H7 (cell line): ENCODE measurements at places on chromosomes 3 and 15. TPM values are rescaled to one million over a fixed set of nuclear protein-coding genes. Genes with fewer than 3 reads are reported as not detected.

CPA3 gene
- not detected in 2 replicates for total RNA-seq

TUSC7 gene
- total RNA-seq, result not detected in 2 replicates

FEZF2 gene
- 0.14 TPM in 1 of 2 replicates, not detected in the other for total RNA-seq

ANKRD63 gene
- 0.22 and 0.45 TPM in 2 replicates for total RNA-seq

CATSPER2 gene
- 0.41 and 0.94 TPM in 2 replicates for total RNA-seq

GNAT1 gene
- not detected in 2 replicates for total RNA-seq

PRR23B gene
- not detected in 2 replicates for total RNA-seq

GHRL gene
- not detected in 2 replicates for total RNA-seq

DNA sequence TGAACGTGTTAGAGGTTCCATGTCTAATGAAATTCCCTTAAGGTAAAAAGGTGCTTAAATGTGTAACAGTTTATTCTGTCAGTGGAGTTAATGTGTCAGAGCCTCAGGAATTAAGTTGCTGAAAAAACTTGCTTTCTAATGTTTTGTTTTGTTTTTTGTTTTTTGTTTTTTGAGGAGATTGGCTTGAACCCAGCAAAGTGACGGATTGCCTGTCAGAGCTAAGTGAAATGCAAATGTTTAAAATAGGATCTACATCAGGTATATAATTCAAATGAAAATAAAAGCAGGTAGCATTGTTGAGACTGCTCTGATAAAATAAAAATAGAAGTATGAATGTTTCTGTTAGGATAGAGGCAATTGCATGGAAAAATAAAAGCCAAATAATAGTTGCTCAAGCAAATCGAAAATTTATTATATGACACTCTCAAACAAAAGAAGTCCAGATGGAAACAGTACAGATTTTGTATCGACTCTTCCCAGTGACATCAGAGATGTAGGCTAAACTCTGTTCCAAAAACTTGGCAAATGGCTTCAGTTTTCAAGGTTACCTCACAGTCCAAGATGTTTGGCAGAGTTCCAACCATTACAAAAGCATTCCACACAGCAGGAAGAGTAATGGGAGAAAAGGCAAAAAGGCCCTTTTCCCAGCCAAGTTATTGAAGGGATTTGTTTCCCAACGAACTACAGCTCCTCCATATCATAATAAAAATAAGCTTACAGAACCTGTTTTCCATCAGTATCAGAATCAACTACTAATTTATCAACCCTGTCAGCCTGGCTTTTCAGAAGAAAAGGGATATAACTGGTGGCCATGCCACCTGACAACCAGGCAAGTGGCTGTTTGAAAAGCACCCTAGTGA, 291.0 kb downstream of the TBL1XR1 start:
- DNase-seq, result no peak

GRCh38 chr3:136547293-136547692, 204.9 kb downstream of the STAG1 start:
- no peak for DNase-seq

- no peak for DNase-seq
Measured at GRCh38 chr3:191269289-191270085, 59.7 kb upstream of the CCDC50 start.

DNA sequence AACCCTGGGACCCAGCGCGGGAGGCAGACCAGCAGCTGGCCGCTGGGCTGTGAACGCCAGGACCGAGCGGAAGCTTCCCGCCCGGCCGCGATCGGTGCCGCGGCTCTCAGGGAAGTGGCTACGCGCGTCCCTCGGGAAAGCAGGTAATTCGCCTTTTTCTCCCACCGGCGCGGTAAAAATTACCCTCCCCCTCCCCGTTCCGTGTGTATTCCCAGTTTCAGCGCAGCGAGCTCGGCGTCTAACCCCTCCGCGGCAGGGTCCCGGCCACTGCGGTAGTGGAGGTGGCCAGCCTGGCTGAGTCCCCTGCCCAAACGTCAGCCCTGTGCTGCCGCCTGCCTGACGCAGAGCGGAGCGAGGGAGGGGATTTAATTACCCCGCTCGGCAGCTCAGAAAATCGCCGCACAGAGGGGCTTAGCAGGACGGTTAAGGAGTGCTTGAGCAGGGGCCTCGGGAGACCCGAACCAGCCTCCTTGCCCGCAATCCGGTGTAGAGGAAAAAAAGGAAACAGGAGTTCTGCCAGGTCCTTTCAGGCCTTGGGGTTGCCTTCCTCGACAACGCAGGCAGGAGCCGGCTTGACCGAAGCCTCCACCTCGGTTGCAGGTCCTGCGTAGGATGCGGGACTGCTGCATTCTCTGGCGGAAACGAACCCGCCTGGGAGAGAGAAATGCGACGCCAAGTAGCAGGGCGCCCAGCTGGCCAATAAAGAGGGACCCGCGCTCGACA, 2.9 kb downstream of the GATA2 start:
- peak; percentile 86 for DNase-seq

DNA sequence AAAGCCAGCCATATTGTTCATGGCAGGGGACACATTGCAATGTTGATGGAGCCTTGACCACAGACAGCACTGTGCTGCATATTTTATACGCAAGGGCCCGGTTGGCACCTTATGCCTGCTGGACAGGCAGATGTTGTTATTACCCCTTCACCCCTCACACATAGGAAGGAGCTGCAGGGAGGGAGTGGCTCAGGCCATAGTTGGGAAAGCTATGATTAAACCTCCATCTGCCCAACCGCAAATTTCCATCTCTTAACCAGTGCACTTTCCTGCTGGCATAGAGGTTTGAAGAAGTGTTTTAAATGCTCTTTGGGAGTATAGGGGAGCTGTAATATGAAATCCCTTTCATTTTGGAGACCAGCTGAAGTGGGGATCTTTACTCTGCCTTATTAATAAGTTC, 224.7 kb downstream of the CACNA2D3 start:
- DNase-seq, result no peak

DNA sequence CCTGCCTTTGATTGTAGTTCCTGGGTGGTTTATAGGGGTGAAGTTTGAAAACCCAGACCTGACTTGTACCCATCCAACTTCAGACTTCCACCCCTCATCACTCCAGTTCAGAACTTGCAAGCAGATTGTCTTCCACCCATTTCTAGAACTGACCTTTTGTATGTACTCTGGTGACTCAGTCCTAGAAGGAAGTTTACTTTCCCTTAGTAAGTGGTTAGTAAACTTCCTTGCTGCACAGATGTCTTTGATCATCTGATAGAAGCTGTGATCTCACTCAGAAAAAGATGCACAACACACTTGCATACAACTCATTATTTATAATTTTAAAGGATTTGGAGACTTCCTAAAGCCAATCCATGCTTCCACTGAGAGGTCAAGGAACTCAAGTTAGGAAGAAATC, 368.0 kb downstream of the MFSD1 start:
- no peak for DNase-seq

DNA sequence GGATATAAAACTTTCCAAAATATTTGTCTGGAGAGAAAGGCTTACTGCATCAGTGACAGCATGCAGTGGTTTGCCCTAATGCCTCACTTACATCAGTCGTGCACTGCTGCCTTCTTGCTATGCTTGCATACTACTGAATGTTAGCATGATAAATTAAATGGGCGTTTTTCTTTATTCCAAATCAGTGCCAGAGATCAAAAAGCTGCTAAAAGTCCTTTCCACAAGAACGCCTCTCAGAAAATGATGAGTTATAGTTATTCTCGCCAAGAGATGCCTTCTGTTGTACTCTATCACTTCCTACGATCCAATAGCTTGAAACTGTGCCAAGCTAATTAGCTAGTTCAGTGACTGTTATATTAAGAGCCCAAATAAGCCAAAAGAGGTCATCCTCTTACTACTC, 345.8 kb upstream of the ROBO2 start:
- no peak for DNase-seq

DNA sequence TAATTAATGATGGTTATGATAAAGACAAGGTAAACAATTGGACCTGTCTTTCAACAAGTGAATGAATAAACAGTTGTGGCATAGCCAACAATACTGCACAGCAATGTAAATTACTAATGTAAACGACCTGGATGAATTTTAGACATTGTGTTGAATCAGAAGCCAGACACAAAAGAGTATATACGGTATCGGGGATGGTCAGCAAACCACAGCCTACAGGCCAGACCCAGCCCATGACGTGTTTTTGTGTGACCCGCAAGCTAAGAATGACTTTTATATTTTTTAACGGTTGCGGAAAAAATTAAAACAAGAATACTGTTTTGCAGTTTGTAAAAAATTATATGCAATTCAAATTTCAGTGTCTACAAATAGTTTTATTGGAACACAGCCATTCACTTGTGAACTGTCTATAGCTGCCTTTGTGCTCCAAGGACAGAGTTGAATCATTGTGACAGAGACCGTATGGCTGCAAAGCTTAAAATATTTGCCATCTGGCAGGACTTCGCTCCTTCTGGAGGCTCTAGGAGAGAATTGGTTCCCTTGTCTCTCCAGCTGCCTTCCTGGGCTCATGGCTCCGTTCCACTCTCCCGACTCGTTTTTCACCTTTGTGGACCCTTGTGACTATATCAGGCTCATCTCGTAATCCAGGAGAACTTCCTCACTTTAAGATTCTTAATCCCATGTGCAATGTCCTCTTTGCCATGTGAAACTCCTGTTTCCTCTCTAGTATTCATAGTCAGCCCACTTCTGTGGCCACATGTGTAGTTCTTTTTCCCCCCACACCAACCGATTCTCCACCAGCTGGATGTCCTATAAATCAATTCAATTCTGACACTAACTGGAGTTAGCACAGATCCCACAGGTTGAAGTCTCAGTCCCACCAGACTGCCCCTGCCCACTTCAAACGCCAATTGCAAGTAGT, 72.7 kb downstream of the CMTM8 start:
- no peak for DNase-seq

DNA sequence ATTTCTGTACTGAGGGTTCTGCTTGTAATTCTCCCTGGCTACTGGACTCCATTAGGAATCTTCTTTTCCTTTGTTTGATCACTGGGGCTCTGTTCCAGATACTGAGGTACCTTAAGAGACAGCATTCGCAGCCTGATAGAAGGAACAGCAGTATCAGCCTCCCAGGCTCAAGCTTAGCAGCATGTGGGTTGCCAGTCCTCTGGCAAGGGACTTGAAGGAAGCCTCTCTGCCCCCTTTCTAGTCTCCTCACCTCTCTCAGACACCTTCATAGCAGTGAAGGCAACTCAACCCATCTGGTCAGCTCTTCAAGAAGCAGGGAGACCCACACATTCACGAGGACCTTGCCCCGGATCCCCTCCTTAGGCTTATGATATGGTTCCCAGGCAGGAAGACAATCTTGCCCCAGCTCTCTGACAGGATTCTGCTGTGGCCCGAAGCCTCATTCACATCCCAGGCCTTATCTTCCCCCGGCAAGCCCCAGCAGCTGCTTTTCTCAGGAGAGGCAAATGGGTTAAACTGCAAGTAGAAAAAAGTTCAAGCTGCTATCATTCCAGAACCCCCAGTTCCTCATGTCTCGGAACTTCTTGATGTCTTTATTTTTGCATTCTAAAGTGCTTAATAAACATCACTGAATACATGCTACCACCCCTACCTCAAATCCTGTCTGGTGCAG, 153.1 kb downstream of the LIPC start:
- DNase-seq, result no peak

DNA sequence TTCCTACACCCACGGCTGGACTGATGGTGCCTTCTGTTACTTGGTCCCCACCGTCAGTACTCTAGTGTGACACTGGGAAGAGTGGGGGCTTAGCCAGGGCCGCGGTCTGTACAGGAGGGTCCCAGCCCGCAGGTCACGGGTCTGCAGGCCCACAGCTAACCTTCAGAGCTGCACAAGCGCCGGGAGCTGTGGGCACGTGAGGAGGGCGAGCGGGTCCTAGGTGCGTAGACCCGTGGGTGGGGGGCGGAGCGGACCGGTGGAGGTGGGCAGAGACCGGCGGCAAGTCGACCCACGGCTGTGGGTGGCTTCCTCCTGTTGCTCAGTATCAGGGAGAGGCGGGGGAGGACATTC, 1.2 kb downstream of the TNFAIP8L3 start:
- DNase-seq, result peak; percentile 69

DNA sequence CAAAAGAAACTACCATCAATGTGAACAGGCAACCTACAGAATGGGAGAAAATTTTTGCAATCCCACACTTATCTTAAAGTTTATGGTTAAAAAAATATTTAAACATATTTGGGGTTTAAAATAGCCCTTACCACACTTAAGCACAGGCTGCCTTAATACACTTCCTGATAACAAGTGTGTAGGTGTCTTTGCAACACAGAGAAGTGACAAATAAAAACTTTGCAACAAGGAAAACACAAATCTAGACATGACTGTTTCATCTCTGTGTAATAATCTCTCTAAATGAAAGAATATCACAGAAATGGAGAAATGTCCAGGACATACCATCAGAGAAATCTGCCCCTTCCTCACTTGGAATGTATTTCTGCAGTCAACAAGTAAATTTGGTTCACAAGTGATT, 464.1 kb upstream of the ARHGEF26 start:
- no peak for DNase-seq

GRCh38 chr3:8576841-8577571, 67.6 kb downstream of the SSUH2 start:
- DNase-seq, result no peak

DNA sequence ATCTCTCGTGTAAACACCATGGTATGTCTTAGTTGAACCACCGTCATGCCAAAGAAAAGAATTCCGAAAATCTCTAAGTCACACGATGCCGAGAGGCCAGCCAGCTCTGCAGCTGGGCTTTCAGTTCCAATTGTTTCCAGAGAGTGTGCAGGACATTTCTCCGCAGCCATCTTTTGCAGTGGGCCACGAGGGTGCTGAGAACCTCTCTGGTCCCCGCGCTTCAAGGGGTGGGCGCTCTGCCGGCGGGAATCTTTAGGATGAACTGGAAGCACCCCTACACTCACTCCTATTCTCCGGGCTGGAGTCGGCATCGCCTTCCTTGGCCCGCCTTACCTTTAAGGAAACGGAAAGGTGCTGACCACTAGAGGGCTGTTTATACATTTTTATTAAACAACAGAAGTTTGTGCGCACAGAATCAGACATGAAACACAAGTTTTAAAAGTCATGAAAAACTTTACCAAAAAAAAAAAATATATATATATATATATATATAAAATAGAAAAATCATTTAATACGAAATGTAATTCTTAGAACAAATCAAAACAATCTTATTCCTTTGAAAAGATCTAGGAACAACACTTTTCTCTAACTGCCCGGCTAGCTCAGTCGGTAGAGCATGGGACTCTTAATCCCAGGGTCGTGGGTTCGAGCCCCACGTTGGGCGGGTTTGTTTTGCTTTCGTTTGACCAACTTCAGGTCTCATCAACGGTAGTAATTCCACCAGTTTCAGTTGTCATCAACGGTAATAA, 12.5 kb upstream of the MORF4L1 start:
- peak; percentile 81 for DNase-seq

- peak; percentile 68 for DNase-seq
Measured at GRCh38 chr3:151468284-151468917, 7.5 kb upstream of the IGSF10 start.

GRCh38 chr3:20230954-20231353, 44.9 kb upstream of the SGO1 start:
- DNase-seq, result no peak

DNA sequence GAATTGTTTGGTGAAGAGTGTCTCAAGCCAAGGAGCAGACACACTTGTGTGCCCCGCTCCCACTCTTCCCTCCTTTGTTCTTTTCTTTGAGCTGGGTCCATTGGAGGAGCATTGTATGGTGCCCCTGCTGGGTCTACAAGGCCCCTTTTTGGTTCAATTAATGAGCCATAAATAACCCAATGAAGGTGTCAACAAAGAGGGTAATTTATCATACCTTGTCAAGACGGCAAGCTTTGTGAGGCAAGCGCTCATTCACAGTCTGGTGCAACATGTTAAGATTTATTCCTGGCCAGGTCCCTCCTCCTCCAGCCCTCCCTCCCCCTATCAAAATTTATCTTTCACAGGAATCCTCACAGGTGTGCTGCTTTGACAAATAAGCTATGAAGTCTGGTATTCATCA, 300.1 kb downstream of the RORA start:
- no peak for DNase-seq
